ENCODE measurements at places on chromosomes 5 and 9.
A peak's percentile ranks its signal among the peaks of the same experiment; 100 is the strongest.

GRCh38 chr9:130857864-130858738, 23.0 kb downstream of the ABL1 start:
- DNase-seq: no peak

DNA sequence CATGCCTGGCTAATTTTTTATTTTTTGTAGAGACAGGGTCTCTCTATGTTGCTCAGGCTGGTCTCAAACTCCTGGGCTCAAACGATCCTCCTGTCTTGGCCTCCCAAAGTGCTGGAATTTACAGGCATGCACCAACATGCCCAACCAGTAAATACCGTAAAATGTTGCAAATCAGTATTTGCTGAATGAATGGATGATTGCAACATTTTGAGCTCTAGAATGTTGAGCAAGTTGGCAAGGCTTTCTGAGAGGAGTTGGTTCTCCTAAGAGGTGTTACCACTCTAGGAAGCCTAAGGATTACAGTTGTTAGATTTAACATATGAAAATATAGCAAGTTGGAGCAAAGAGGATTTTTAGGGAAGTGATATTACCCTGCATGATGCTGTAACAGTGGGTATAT, 15.6 kb upstream of the DMXL1 start:
- DNase-seq: no peak

GRCh38 chr9:133002147-133003070, 23.9 kb downstream of the GFI1B start:
- no peak for DNase-seq

- DNase-seq: peak; percentile 67
Measured at GRCh38 chr9:36597412-36598178, 24.9 kb downstream of the MELK start.

DNA sequence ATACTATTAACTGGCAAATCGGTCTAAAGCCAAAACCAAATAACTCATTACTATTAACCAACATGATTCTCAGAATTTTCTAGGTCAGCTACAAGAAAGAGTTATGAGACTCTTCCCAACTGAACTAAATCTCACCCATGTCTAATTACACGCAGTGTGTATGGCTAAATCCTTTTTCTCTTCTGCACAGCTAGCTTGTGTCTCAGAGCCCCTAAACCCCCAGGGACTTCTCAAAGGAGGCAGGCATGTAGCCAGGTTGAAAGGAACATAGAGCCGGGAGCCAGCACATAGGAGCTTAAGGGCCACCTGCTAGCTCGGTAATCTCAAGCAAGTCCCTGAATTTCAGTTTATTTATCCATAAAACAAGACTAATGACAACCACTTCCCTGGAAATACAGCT, 2.2 kb upstream of the GZMK start:
- DNase-seq: no peak

GRCh38 chr9:99358668-99359067, 136.6 kb downstream of the SEC61B start:
- DNase-seq: no peak

- no peak for DNase-seq
Measured at GRCh38 chr5:10301266-10301665, 6.4 kb downstream of the CMBL start.

GRCh38 chr5:179451828-179452196, 98.5 kb upstream of the RUFY1 start:
- DNase-seq: no peak

GRCh38 chr9:116616304-116616914, 70.7 kb upstream of the TRIM32 start:
- DNase-seq: no peak

DNA sequence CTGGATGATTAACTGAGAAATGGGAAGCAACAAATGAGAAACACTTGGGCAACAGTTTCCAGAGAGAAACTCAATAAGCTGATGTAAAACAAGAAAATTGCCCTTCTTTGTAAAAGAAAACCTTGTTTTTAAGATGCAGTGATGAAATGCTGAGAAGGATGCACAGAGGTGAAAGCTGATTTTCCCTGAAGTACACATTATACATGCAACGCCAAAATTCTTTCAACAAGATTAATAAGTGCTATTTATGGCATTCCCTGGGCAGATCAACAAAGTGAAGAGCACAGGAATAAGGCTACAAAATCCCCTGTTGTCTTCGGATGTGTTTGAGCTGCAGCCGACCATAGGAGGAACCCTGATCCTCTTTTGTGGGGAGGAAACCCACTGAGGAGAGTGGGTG, 208.0 kb upstream of the ANKH start:
- no peak for DNase-seq

- DNase-seq: no peak
Measured at GRCh38 chr5:135218790-135219568, 180.1 kb downstream of the MACROH2A1 start.

- no peak for DNase-seq
Measured at GRCh38 chr9:71819115-71819739, 50.9 kb upstream of the CEMIP2 start.

- no peak for DNase-seq
Measured at GRCh38 chr9:21121079-21121478, 20.6 kb downstream of the IFNW1 start.

GRCh38 chr9:123697686-123698085, 232.2 kb downstream of the DENND1A start:
- DNase-seq: no peak

DNA sequence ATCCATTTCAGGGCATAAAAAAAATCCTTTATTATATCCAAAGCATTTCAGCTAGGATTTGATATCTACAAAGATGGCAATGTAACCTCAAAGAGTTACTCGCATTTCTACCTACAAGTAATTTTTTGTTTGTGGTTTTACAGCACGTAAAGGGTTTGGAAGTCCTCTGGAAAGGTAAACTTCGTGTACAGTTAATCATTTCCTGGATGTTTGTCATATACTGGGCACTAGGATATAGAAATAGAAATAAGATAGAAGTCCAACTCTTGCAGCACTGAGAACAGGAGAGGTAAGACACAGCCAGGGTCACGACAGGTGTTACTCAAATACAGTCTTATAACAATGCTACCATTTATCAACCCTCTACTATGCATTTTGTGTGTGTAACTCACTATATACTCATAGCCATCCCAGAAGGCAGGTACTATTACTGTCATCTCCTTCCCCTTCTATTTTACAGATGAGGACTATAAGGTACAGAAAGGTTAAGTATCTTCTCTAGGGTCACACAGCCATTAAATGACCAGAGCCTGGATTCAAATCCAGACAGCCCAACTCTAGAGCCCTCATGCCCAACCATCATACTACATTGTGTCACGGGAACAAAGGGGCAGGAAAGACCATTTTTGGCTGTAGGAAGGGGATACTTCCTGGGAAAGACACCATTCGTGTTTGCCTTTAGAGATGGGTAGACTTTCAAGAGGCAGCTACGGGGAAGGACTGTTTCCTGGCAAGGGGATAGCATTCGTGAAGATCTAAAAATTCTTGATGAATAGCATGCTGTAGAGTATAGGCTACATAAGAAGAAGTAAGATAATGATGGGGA, 19.0 kb downstream of the NDUFA8 start:
- no peak for DNase-seq

Measured in HuH-7.5 (cell line).